Adrenal gland (tissue), 19 donors: ENCODE measurements at places on chromosomes 5 and 9. TPM values are rescaled to one million over a fixed set of nuclear protein-coding genes. Genes with fewer than 3 reads are reported as not detected.
A peak's percentile ranks its signal among the peaks of the same experiment; 100 is the strongest.

Gene APBA1
- 1.8 TPM for total RNA-seq

DNA sequence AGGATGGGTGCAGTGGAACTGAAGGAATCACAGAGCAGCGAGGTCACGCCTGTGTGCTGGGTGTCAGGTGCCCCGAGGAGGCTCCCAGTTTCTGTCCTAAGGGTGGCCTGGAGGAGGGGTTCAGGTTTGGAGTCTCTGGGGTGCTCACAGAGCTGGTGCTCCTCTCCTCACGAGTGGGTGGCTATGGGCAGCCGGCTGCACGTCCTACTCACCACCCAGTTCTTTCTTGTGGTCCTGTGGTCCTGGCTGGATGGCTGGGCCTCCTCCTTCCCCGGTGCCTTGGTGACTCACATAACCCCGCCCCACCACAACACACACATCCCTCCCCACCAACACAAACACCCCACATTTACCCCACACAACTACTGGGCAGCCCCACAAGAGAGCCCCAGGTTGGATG lies 9.9 kb upstream of the PTGS1 start:
- H3K4me3 ChIP-seq, result no peak overlapping the region
- no peak overlapping the region for H3K27ac ChIP-seq
- H3K4me1 ChIP-seq, result no peaks in the 10 kb centered on the region
- DNase-seq, result no peak

DNA sequence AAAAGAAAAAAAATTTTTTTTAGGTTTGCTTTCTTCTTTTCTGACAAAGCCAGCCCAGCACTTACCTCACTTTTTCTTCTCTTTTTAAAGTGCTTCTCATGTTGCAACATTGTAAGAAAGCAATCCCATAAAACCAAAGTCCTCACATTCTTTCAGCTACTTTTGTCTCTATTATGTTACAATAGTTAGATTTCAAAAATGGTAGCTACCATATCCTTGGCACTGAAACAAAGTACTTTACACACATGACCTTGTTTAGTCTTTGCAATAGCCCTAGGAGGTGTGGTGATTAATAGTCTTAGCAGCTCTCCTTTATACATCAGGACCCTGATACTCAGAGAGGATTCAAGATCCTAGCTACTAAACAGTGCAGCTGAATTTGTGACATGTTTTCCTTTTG lies 23.5 kb upstream of the CARTPT start:
- no peak for DNase-seq
- H3K27me3 ChIP-seq, result no peaks in the 10 kb centered on the region
- no peaks in the 10 kb centered on the region for H3K36me3 ChIP-seq
- no peak overlapping the region for H3K4me3 ChIP-seq
- H3K27ac ChIP-seq, result no peak overlapping the region
- no peaks in the 10 kb centered on the region for H3K4me1 ChIP-seq

Gene HTR4
- 1.4 TPM for total RNA-seq

Gene ZDHHC11B
- total RNA-seq, result not detected

Gene LCNL1
- 0.34 TPM for total RNA-seq

Gene PCDHB7
- total RNA-seq, result 0.97 TPM

GRCh38 chr9:134858051-134858841 lies 22.4 kb upstream of the FCN2 start:
- H3K36me3 ChIP-seq, result no peaks in the 10 kb centered on the region
- peak; percentile 74 for DNase-seq
- no peak overlapping the region for H3K4me3 ChIP-seq
- no peaks in the 10 kb centered on the region for H3K27me3 ChIP-seq
- no peak overlapping the region for H3K27ac ChIP-seq
- H3K4me1 ChIP-seq, result peaks cover 7% of the 10 kb centered on the region

DNA sequence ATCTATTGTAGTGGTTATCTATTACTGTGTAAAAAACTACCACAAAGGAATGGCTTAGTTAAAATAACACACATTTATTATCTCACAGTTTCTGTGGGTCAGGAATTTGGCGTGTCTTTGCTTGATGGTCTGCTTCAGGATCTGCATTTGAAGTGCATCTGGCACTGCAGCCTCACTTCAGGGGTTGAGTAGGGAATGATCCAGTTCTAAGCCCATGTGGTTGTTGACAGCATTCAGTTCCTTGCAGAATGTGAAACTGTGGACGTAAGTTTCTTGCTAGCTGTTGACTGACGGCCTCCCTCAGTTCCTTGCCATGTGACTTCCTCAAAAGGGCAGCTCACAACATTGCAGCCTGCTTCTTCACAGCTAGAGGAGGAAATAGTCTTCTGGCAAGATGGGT lies 2.1 kb upstream of the OGN start:
- H3K27me3 ChIP-seq, result no peaks in the 10 kb centered on the region
- peak; percentile 25 for DNase-seq
- H3K4me1 ChIP-seq, result no peaks in the 10 kb centered on the region
- peak overlapping the region; percentile 26 for H3K27ac ChIP-seq
- no peaks in the 10 kb centered on the region for H3K36me3 ChIP-seq
- H3K4me3 ChIP-seq, result no peak overlapping the region

Gene BNIP1
- total RNA-seq, result 15.8 TPM

GRCh38 chr5:131384616-131385214 lies 120.9 kb downstream of the CDC42SE2 start:
- no peaks in the 10 kb centered on the region for H3K27me3 ChIP-seq
- no peak overlapping the region for H3K4me3 ChIP-seq
- H3K27ac ChIP-seq, result no peak overlapping the region

GRCh38 chr9:121718084-121718483 lies 66.7 kb downstream of the DAB2IP start:
- peak; percentile 66 for DNase-seq
- H3K36me3 ChIP-seq, result no peaks in the 10 kb centered on the region
- peak overlapping the region; percentile 1 for H3K27ac ChIP-seq
- H3K27me3 ChIP-seq, result no peaks in the 10 kb centered on the region

DNA sequence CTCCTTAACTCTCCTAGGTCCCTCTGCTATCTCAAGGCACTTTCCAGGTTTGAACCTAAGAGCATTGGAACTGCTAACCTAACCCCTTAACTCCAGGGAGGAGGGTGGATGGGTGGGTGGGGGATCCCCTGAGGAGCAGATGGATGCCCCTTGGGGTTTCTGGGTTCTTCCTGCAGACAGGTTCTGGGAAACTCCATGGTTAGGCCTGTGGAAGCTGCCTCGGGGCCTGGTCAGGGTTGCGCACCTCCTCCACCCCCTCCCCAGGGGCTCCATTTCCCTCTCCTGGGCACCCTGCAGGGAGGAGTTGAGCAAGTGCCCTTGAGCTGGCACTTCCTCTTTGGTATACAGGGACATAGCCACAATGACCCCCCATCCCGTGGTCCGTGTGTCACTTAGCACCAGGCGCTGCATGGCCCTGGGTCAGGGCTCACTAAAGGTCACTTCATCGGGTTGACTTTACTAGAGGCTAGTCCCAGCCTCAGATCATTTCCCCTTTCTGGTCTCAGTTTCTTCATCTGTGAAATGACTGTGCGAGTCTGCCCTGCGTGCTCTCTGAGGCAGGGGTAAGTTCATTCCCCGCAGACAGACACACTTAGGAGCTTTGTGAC lies 16.0 kb downstream of the CXXC5 start:
- no peaks in the 10 kb centered on the region for H3K36me3 ChIP-seq
- no peaks in the 10 kb centered on the region for H3K27me3 ChIP-seq
- peak overlapping the region; percentile 36 for H3K27ac ChIP-seq
- peaks cover 72% of the 10 kb centered on the region for H3K4me1 ChIP-seq

GRCh38 chr9:115980054-115980453 lies 173.5 kb upstream of the PAPPA start:
- H3K27ac ChIP-seq, result no peak overlapping the region
- H3K36me3 ChIP-seq, result no peaks in the 10 kb centered on the region

DNA sequence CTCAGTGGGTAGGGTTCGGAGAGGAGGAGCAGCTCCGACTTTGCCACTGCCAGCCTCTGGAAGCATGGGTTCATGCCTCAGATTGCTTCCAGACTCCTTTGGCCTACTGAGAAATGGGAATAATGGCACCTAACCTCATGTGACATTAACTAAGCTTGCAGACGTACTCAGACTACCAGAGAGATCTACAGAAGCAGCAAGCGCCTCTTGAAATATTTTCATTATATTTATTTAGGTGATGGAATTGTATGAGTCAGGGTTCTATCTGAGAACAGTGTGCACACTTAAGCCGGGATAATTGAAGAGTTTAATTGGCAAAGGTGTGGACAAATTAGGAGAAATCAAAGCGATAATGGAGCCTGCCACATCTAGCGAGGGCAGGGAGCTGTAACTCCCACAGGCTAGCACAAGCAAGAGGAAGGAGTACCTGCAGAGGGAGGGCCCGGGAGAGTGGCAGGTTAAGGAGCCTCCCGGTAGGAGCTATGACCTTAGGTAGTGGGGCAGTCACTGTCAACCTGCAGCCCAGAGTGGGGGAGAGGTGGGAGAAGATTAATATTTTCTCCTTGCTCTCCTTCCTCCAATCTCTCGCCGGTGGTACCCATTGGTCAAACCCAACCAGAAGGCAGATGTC lies 12.2 kb upstream of the PDZD2 start:
- no peak overlapping the region for H3K27ac ChIP-seq
- H3K36me3 ChIP-seq, result no peaks in the 10 kb centered on the region
- DNase-seq, result no peak

DNA sequence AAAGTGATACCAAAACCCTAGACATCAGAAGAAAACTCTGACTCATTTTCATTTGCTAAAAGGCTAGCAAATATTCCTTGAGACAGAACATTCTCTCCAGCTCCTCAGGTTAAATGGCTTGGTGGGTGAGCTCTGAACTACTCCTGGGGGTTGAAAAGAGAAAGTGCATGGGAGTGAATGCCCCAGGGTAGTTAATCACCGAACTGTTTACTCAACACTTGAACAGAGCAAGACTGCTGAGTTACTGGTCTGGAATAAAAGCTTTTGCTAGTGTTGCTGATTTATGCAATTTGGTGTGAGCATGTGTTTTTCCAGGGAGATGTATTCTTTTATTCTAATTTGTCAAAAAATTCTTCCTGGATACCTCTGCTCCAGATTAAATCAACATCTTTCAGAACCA lies 88.3 kb upstream of the PRDM9 start:
- DNase-seq, result no peak
- H3K36me3 ChIP-seq, result no peaks in the 10 kb centered on the region
- no peaks in the 10 kb centered on the region for H3K4me1 ChIP-seq
- H3K27ac ChIP-seq, result no peak overlapping the region

- H3K27me3 ChIP-seq, result no peaks in the 10 kb centered on the region
- no peak overlapping the region for H3K27ac ChIP-seq
- H3K36me3 ChIP-seq, result no peaks in the 10 kb centered on the region
- DNase-seq, result no peak
- no peak overlapping the region for H3K4me3 ChIP-seq
Observed at GRCh38 chr9:101462558-101462957, 27.0 kb upstream of the ALDOB start.

GRCh38 chr5:82327941-82328340 lies 49.8 kb upstream of the RPS23 start:
- no peak for DNase-seq
- no peaks in the 10 kb centered on the region for H3K27me3 ChIP-seq
- H3K4me1 ChIP-seq, result peaks cover under 1% of the 10 kb centered on the region
- no peaks in the 10 kb centered on the region for H3K36me3 ChIP-seq

GRCh38 chr5:135398160-135398854 lies 724 bp downstream of the MACROH2A1 start:
- H3K36me3 ChIP-seq, result no peaks in the 10 kb centered on the region
- peaks cover 46% of the 10 kb centered on the region for H3K4me1 ChIP-seq
- H3K27ac ChIP-seq, result peak overlapping the region; percentile 25
- H3K27me3 ChIP-seq, result no peaks in the 10 kb centered on the region
- H3K4me3 ChIP-seq, result peak overlapping the region; percentile 96
- no peak for DNase-seq

- H3K27ac ChIP-seq, result no peak overlapping the region
- no peak overlapping the region for H3K4me3 ChIP-seq
- DNase-seq, result no peak
- H3K36me3 ChIP-seq, result no peaks in the 10 kb centered on the region
- H3K27me3 ChIP-seq, result no peaks in the 10 kb centered on the region
- no peaks in the 10 kb centered on the region for H3K4me1 ChIP-seq
Observed at GRCh38 chr5:158874792-158875191, 224.9 kb downstream of the EBF1 start.

Gene SLC30A5
- total RNA-seq, result 36.9 TPM

Gene CNOT6
- total RNA-seq, result 13.1 TPM

DNA sequence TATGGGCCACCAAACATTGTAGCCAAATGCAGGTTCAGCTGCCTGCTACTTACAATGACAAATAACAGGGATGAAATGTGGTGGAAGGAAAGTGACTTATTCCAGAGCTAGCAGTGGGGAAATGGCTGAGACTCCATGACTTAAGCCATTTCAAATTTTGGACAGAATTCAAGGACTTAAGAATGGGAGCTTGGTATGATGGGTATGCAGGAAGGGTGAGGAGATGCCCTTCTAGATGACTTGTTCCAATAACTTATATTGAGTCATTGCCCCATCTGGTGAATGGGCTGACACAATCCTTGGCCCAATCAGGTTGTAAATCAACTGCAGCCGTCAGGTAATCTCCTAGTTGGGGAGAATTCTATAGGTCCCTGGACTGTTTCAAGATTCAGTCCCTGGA lies 230.7 kb upstream of the SGCD start:
- H3K4me1 ChIP-seq, result no peaks in the 10 kb centered on the region
- no peaks in the 10 kb centered on the region for H3K36me3 ChIP-seq
- H3K27me3 ChIP-seq, result no peaks in the 10 kb centered on the region
- H3K27ac ChIP-seq, result no peak overlapping the region
- no peak for DNase-seq

DNA sequence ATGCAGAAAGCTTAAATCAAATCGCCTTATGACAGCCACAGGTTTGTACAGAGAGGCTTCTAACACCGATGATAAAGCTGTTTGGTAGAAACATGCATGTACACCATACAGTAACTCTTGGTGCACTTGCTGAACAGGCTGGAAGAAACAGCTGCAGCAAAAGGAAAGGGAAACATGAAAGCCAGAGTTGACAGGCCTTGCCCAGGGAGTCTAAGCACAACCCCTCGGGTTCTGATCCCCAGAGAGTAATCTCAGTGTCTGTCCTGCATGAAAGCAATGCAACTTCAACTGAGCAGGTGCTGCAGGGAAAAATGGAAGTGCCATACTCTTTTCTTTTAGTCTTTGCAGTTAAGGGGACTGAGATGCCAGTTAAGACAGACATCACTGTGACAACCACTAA lies 419.9 kb downstream of the BNC2 start:
- no peak for DNase-seq
- H3K4me1 ChIP-seq, result no peaks in the 10 kb centered on the region
- H3K4me3 ChIP-seq, result no peak overlapping the region
- H3K36me3 ChIP-seq, result no peaks in the 10 kb centered on the region
- H3K27ac ChIP-seq, result no peak overlapping the region
